Activated CD4-positive, alpha-beta T cell treated with anti-CD3 and anti-CD28 coated beads for 36 hours (primary cell): ENCODE measurements at places on chromosomes 6 and 20.

DNA sequence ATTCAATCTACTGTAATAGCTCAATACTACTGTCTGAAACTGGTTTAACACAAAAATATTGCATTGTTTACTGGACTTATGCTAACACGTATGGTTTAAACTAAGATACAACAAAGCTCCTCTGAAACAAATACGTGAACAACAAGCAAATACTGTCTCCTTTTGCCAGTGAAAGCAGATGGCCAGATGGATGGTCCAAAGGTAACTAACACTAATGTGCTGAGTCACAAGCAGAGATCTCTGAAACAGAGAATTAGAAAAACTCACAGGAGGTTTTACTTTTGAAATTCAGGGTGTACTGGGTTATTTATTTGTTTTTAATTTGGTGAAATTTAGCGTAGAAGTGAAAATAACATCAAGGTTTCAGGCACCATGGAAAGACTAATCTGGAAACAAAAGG lies 124.3 kb upstream of the SOX4 start:
- H3K4me3 ChIP-seq: no peak overlapping the region
- H3K27ac ChIP-seq: no peak overlapping the region
- no peaks in the 10 kb centered on the region for H3K36me3 ChIP-seq
- DNase-seq: no peak
- H3K4me1 ChIP-seq: no peaks in the 10 kb centered on the region

DNA sequence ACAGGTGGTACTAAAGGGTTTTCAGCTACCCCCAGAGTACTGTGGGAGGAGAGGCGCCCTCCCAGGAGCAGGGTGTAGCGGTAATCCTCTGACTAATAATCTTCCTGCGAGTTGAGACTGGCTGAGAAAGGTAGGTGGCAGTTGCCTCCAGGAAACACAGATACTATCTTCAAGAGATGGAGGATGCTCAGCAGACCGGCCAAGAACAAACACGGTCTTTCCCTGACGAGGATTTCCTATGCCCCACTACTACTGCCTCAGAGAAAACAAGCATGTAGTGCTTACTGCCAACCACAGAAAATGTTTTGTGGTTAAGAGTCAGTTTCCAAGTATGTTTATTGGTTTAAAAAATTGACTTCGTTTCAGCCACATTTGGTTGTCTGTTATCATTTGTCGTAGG lies 26.8 kb downstream of the C6orf89 start:
- peak overlapping the region; percentile 37 for H3K4me3 ChIP-seq
- H3K27me3 ChIP-seq: no peaks in the 10 kb centered on the region
- peak; percentile 74 for DNase-seq
- peak overlapping the region; percentile 83 for H3K27ac ChIP-seq
- H3K4me1 ChIP-seq: peaks cover 44% of the 10 kb centered on the region

DNA sequence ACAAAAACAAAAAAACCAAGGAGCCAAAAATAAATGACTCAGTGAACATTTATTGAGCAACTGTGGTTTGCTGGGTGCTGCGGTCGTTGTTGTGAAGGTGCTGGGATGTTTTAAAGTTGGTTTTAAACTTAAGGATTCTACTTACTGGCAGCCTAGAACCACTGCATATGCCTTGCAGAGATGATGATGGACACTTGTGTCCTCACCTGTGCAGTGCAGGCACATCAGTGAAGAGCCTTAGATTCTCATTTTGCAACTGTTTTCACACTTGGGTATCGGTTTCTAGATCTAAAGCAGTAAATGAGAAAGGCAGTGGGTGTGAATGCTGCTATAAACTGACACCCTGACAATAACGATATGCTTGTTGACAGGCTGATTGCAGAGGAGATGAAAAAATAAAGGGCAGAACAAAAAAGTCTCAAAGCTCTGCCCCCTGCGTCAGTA lies 68.8 kb downstream of the UTRN start:
- peak overlapping the region; percentile 39 for H3K27ac ChIP-seq
- H3K36me3 ChIP-seq: peaks cover 2% of the 10 kb centered on the region
- H3K4me1 ChIP-seq: peaks cover 77% of the 10 kb centered on the region
- H3K4me3 ChIP-seq: peak overlapping the region; percentile 42
- no peaks in the 10 kb centered on the region for H3K27me3 ChIP-seq

- no peaks in the 10 kb centered on the region for H3K36me3 ChIP-seq
- H3K4me1 ChIP-seq: peaks cover 8% of the 10 kb centered on the region
- no peak overlapping the region for H3K27ac ChIP-seq
- peak overlapping the region; percentile 38 for H3K4me3 ChIP-seq
These were observed 540 bp upstream of the RBM24 start for GRCh38 chr6:17280552-17281090.

GRCh38 chr6:37551867-37552266 lies 52.2 kb upstream of the CCDC167 start:
- no peak for DNase-seq
- no peak overlapping the region for H3K4me3 ChIP-seq
- H3K27me3 ChIP-seq: peaks cover 2% of the 10 kb centered on the region
- H3K27ac ChIP-seq: no peak overlapping the region
- H3K36me3 ChIP-seq: no peaks in the 10 kb centered on the region

DNA sequence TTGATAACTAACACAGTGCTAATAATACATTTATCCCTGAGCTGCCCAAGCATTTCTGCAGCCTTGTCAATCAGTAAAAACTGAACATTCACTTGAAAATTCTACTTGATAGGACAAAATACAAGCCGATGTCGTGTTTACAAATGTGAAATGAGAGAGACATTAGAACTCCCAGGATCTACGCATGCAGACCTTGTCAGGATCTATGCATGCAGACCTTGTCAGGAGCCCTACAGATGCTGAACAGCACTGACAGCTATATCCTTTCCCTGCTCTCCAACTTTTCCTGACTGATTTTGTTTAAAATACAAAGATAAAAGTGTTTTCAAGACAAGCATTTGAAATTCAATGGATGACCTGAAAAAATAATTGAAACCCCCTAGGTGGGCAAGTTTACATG lies 28.9 kb downstream of the INSM1 start:
- H3K27ac ChIP-seq: no peak overlapping the region
- no peak for DNase-seq
- H3K36me3 ChIP-seq: peaks cover 10% of the 10 kb centered on the region
- no peaks in the 10 kb centered on the region for H3K27me3 ChIP-seq
- no peak overlapping the region for H3K4me3 ChIP-seq
- no peaks in the 10 kb centered on the region for H3K4me1 ChIP-seq

DNA sequence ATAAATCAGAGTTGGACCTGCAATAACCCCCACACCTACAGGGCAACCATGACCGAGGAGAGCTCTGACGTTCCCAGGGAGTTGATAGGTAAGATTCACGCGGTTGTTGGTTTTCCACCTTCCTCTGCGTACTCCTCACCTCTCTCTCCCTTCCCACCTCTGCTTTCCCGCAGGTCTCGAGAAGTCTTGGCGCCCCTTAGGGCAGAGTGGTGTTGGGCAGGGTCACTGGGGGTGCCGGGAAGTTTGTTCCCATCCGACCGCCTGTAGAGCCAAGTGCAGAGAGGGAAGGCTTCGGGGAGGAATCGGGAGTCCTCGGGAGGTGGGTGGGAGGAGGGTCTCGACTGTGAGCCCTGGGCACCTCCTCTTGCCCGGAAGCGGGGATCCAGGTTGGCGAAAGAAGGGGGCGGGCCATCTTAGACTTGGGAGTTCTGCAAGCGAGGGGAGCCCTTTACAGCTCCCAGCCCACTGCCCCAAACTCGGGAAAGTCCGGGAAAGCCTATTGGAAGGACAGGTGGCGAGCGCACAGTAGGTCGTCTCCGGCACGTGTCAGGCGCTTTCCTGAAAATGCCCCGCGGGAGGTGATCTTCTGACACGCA lies 672 bp downstream of the CARMIL1 start:
- peaks cover 38% of the 10 kb centered on the region for H3K4me1 ChIP-seq
- peak; percentile 37 for DNase-seq
- peak overlapping the region; percentile 79 for H3K27ac ChIP-seq
- H3K36me3 ChIP-seq: no peaks in the 10 kb centered on the region
- H3K27me3 ChIP-seq: peaks cover 2% of the 10 kb centered on the region
